ENCODE measurements at places on chromosomes 3 and 15.

GRCh38 chr15:82692171-82692570 is 17.5 kb downstream of the AP3B2 start:
- DNase-seq = no peak

DNA sequence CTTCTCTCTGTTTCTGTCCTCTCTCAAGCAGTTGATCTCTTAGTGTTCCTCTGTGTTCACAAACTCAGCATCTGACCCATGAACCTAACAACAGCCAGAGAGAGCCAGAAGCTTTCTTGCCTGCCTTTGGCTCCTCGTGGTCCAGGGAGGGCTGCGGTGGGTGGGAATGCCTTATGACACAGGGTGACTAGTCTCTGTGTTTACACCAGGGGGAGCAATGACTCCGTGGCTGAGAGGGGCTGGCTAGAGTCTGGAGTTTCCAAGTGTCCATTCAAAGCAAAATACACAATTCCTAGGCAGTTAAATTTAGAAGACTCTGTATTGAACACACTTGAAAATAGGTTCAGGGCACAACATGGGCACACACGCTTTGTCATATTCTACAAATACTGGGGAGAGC is 370.0 kb upstream of the FRG2C start:
- DNase-seq = no peak

DNA sequence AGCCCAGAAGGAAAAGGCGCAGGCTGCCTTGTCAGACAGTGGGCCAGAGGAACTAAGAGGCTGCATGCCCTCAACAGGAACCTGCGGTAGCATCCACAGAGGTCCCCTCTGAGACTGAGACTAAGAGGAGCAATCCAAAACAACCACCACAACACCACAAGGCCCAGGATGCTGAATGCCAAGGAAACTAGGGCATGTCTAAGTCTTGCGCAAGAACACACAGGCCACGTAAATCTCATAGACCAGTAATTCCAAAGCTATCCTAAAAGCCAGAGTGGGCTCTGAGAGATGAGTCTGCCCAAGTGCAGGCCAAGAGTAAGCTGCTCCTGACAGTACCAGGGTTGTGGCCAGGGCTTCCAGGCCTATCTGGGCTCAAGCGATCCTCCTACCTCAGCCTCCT is 12.9 kb downstream of the MON1A start:
- no peak for DNase-seq

DNA sequence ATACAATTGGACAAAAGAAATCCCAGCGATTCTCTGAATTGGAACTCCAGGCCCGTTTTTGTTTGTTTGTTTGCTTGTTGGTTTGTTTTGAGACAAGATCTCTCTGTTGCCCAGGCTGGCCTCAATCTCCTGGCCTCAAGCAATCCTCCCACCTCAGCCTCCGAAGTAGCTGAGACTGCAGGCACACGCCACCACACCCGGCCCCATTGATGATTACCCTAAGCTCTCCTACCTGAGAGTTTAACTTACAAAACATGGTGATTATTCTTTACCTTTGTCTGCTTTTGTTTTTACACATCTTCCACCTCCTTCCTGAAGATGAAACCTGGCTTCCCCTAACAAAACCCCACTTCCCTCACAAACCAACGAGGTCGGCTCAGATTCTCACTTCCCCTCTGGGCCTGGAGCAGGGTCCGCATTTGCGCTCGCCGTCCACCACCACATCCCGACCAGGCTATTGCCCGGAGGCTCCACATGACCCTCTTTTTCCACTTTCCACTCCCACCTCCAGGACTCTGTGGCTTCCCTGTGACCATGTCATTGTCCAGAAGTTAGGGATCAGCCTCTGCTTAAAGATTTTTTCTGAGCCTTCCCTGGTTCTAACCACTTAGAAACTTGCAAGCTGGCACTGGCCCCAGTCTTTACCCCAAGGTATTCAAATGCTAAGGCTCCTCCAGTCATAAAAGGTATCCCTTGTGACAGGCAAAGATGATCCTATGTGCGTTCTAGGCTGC is 14.8 kb downstream of the KLHL6 start:
- no peak for DNase-seq

GRCh38 chr15:65115542-65115941 is 542 bp upstream of the UBAP1L start:
- no peak for DNase-seq

DNA sequence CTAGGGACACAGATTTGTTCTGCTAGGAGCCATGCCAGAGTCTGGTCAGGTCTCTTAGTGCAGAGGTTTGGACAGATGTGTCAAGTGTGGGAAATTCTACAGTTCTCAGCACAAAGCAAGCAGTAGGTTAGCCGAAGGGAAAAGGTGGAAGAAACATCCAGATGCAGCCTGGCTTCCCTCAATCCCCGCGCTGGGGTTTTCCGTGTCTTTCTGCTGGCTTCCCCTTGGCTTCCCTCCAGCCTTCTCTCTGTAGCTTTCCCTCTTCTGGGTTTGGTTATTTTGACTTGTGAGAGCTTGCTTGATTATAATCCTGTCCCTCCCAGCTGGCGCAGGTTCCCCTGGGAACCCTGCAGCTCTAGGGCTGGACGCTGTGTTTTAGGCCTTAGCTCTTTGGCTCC is 4.1 kb downstream of the TF start:
- DNase-seq = no peak

GRCh38 chr15:32651229-32651837 is 9.8 kb downstream of the SCG5 start:
- DNase-seq = peak; percentile 53

DNA sequence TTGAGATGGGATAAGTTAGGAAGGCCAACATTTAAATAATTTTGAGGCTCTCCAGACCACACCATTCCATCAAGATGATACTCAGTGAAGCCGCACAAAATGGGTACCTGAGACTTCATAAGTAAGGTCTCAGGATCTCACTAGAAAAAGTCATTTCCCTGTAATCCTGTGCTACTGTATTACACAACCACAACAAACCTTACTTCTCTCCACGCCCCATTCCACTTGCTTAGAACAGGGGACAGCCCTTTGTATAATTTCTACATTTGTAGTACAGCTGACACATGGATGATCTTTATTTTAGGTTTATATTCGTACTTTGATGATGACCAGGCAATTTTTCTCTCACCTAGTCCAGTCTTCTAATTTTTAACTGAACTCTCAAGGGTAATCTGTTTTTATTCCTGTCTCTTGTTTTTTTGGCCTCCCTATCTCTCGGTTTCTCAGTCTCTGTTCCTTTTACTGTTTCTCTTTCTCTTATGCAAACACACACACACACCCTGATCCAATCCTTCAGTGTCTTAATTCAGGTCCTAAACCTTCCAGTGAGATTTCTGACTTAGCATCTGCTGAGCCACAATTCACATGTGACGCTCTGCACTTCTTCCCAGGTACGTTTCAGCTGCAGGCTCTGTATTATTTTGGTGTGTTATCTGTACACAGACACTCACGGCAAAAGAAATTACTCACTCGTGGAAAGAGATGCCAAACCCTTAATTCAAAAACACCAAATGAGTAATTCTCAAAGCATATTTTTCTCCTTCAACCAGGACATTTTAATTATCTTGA is 223.2 kb upstream of the THBS1 start:
- no peak for DNase-seq

DNA sequence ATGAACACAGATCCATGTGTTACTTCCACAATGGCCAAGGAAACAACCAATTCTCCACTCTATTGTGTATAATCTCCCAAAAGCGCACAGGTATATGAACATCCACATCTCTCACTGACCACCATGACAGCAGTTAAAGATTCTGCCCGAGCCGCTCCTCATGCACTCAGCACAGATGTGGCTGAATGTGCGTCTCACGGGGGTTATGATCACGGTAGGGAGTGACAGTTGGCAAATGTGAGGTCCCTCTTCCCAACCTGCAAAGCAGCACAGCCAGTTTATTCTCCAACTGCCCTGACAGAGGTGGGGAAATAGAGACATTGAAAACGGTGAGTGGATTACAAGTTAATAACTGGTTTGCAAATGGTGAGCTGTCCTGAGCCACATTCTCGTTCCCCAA is 17.6 kb downstream of the FOXP1 start:
- no peak for DNase-seq

GRCh38 chr3:69527498-69527897 is 141.6 kb upstream of the FRMD4B start:
- no peak for DNase-seq

DNA sequence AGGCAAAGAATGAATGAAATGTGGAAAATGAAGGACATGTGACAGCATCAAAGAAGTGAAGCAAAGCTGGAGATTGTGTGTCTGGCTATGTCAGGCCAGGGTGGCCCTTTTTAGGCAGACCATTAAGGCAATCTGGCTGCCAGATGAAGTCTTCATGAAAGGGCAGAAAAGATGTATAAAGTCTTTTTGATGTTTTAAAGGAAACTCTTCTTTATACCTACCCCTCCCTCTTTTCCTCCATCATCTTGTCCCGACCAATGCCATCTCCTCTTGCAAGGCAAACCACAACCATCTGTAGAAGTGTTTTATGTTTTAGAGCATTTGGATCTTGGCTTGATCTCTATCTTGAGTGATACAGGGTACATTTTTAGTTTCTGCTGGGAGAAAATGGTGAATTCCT is 259.2 kb downstream of the LSAMP start:
- DNase-seq = no peak

- no peak for DNase-seq
Measured at GRCh38 chr15:64066451-64066850, 20.2 kb upstream of the DAPK2 start.

GRCh38 chr15:91857224-91857585 is 3.7 kb downstream of the SLCO3A1 start:
- no peak for DNase-seq

- DNase-seq = no peak
Measured at GRCh38 chr15:92733090-92733933, 77.7 kb upstream of the FAM174B start.

GRCh38 chr3:78101384-78101783 is 1061.5 kb downstream of the ROBO2 start:
- DNase-seq = no peak

GRCh38 chr3:45593708-45594601 is 596 bp upstream of the LIMD1 start:
- peak; percentile 62 for DNase-seq

DNA sequence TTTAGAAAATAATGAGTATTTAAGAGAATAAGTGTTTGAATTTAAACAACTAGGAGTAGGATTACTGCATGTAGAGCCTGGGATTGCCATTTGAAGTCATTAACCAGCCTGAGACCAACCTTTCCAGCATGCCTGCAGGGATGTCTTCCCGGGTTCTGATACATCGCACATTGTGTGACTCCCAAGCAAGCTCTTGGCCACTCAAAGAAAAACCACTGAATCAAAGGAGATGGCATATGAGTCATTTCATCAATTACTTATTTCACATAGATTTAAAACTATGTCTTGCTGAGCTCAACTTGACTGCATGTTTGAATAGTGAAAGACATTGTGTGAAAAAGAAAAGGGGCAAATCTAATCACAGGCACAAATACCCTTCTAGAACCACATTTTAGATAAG is 15.0 kb upstream of the THBS1 start:
- DNase-seq = no peak

DNA sequence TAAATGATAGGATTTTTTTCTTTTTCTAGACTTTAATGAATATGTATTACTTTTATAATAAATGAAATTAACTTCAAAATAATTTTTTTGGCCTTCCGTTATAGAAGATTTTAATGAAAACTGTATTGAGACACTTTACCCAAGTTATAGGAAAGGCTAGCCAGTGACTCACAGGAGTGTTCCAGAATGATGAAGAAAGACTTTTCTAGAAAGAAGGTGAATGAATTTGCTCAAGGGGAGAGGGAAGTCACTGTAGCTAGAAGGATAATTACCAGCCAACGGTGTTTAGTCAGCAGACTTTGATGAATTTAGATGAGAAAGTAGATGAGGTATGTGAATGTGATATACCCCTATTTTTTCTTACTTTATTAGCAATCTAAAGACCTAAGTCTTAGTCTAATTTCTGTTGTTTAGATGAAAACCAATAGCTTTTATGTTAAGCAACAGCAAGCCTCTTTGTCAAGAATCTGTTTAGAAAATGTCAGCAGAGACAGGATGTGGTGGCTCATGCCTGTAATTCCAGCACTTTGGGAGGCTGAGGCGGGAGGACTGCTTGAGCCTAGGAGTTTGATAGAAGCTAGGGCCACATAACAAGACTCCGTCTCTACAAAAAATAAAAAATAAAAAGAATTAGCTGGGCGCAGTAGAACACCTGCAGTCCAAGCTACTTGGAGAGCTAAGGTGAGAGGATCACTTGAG is 3.2 kb downstream of the ALAS1 start:
- no peak for DNase-seq

DNA sequence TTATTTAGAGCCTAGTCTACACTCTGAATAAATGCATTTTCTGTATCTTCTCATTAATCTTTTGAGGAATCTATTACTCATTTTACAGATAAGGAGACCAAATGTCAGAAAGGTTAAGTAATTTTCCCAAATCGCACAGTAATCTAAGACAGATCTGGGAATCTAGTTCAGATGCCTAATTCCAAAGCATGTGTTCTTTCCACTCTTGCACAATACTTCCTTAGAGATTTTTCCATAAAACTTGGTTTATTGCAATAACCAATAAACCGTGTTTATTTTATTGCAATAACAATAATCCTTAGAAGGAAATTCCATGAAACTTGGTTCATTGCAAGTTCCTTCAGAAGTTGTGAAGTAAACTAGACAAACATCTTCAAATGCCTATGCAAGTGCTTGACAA is 17.4 kb upstream of the COL8A1 start:
- no peak for DNase-seq

GRCh38 chr3:36911990-36912804 is 32.7 kb downstream of the TRANK1 start:
- DNase-seq = no peak

DNA sequence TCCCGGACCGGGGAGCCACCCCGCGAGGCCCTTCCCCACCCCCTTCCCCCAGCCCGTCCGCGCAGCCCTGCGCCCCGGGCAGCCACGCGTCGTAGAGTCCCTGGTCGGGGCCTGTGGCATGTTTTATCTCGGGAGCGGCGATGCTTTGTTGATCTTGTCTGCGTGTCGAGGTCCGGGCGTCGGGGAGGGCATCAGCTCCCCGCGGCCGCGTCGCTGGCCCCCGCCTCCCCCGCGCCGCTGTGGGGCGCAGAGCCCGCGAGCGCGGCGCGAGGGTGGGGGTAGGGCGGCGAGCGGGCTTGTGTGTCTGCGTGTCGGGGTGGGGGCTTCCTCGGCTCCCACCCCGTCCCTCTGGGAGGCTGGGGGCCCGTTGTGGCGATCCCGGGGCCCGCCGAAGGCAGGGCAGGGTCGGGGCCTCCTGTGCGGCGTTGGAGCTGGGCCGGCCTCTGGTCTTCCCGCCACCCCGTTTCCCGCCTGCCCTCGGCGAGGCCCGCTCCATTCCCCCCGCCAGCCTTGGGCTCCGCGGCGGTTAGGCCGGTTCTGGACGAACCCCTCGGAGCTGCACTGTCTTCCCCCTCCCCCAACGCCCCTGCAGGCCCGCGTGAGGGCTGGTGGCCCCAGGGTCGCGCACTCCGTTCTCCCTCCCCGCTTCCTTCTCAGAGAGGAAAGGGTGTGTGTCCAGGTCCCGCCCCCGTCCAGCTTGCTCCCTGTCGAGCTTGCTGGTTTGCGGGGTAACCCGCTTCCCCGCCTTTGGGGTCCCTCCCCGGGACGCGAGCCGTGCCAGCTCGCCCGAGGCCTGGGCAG is 695 bp downstream of the GMPS start:
- DNase-seq = no peak

- DNase-seq = no peak
Measured at GRCh38 chr15:77804210-77804609, 171.5 kb upstream of the LINGO1 start.

GRCh38 chr3:25460751-25461150 is 32.7 kb downstream of the RARB start:
- no peak for DNase-seq

GRCh38 chr3:51539291-51539941 is 897 bp downstream of the RAD54L2 start:
- DNase-seq = no peak

GRCh38 chr3:17320266-17320665 is 422.2 kb downstream of the TBC1D5 start:
- DNase-seq = no peak

- DNase-seq = no peak
Measured at GRCh38 chr3:20589275-20589674, 403.3 kb upstream of the SGO1 start.
